ENCODE measurements at places on chromosomes 2 and 18.

- DNase-seq, result no peak
Measured at GRCh38 chr2:29479401-29479800, 364.2 kb downstream of the CLIP4 start.

GRCh38 chr2:70939839-70940580 lies 4.3 kb downstream of the ATP6V1B1 start:
- no peak for DNase-seq

GRCh38 chr2:198054299-198054698 lies 249.9 kb downstream of the PLCL1 start:
- DNase-seq, result no peak

GRCh38 chr2:12217175-12217574 lies 470.7 kb downstream of the LPIN1 start:
- no peak for DNase-seq

- no peak for DNase-seq
Measured at GRCh38 chr2:163491850-163492249, 244.0 kb downstream of the FIGN start.

GRCh38 chr18:53771664-53772063 lies 452.8 kb downstream of the MBD2 start:
- no peak for DNase-seq

DNA sequence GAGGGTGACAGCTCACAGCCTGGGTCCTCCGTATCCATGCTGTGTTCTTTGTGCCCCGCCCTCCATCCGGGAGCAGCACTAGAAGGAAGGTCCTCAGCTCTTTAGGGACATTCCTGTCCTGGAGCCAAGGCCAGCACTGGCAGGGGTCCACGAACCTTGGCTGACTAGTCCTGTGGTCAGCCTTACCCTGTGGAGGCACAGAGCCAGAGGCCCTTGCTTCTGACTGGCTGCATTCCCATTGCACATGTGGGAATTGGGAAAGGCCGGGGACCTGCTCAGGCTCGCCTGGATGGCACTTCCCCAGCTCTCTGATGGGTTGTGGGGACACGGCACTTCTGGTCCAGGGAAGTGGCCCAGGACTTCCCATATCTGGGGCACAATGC lies 24.9 kb upstream of the RHOB start:
- DNase-seq, result no peak

DNA sequence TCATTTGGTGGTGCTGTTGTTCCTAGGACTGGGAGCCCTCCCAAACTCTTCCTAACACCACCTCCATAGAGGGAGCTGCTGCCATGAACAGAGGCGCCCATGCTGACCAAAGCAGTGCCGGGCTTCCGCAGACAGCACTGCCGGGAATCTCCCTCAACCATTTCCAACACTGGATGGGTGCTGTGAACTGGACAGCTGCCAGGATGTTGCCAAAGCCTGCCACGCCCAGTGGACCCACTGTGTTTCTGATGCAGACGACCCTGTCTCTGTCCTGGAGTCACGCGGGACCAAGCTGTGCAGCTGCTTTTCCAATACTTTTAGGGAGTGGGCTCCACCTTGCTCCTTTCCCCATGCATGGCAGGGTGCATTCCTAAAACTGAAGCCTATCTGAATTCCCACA lies 16.9 kb upstream of the GNAL start:
- no peak for DNase-seq

GRCh38 chr2:176821350-176821749 lies 391.2 kb upstream of the HNRNPA3 start:
- DNase-seq, result no peak

GRCh38 chr2:157771234-157771633 lies 104.9 kb downstream of the ACVR1 start:
- DNase-seq, result no peak
